ENCODE measurements at places on chromosomes 3 and 15. TPM values are rescaled to one million over a fixed set of nuclear protein-coding genes. Genes with fewer than 3 reads are reported as not detected.
A peak's percentile ranks its signal among the peaks of the same experiment; 100 is the strongest.

OR4M2 gene
- total RNA-seq = not detected

SEMA5B gene
- total RNA-seq = 1.1 TPM

ONECUT1 gene
- not detected for total RNA-seq

PLSCR4 gene
- 3.6 TPM for total RNA-seq

GRCh38 chr15:63043335-63044076 is 959 bp downstream of the TPM1 start:
- peak; percentile 41 for DNase-seq

DNA sequence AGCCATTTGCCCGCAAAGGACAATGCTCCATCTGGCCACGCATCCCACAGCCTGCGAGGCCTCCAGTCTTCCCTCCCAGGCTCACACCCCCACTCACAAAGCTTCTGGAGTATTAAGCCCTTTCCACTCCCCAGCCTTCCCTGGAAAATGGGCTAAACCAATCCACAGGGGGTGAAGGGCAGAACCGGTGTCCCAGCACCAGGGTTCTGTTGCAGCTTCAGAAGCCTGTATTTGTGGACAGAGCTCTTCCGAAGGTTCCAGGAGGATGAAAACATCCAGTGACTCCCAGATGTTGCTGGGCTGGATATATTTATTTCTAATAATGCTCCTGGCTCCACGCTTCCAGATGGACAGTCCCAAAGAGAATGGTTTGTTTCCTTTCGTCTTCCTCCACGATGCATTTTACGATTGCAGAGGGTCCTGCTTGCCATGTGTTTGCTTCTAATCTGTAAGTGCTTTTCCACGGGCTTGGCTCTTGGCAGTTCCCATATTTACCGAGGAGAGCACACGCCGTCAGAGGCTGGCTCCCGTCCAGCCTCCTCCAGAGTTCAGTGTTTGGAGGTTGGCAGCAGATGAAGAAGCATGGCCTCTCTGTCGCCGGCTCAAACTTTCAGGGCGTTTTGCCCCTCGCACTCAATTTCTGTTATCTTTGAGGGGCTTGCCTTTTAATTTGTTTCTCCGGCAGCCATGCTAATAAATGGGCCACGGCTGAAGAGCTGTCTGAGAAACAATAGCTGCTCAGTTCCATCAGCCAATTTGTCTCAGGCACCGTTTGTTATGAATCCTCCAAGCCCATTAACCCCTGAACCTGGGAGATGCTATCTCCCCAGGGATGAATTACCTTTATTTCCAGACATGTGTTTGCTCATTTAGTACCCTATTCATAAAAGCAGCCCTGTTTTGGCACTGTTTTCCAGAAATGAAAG is 367.9 kb upstream of the PROK2 start:
- peak; percentile 58 for DNase-seq

DNA sequence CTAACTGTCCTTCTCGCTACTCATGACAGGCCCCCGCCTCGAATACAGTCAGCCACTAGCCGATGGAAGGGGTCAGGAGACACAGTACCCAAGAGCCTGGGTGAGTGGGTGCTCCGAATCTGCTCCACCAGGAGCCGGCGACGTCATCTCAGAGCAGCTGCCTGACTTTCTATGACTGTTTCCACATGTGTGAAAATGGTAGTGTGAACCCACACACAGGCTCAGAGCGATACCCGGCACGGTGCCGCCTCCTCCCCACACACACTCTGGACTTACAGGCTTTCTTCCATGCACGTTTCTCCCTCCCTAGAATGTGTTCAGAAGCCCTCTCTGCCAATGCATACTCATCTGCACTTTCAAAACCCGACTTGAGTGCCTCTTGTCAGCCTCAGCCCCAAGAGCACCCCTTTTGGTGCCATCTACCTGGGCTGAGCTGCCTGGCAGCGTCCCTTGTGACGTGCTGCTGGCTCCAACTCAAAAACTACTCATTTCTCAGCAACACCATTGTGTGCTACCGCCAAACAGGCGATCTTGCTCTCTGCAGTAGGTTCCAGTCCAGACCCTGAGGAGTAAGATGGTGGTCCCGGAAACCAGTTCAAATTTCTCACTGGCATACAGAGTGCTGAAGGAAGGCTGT is 29.7 kb downstream of the VGLL4 start:
- DNase-seq = peak; percentile 43

- DNase-seq = no peak
Measured at GRCh38 chr15:100150906-100151305, 190.9 kb downstream of the ADAMTS17 start.

GRCh38 chr15:75198560-75199356 is 2.9 kb upstream of the C15orf39 start:
- DNase-seq = no peak

DNA sequence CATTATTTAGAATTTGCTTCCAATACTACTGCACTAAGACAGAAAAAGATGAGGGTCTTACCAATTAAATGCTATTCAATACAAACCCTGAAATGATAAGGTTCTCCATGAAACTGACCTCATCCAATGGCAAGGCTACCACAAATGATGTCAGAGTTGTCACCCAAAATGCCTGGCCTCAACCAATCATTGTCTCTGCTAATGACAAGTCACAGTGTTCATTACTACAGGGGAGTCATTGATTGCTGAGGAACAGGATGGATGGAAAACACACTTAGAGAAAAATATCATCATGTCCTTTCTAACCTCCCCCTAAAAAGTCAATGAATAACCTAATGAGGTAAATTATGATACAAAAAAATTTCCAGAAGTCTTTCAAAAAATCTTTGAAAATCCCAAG is 91.0 kb downstream of the FOXP1 start:
- no peak for DNase-seq

GRCh38 chr3:8279886-8280550 is 221.6 kb upstream of the LMCD1 start:
- no peak for DNase-seq

GRCh38 chr3:177245250-177245649 is 48.0 kb upstream of the TBL1XR1 start:
- DNase-seq = no peak

- no peak for DNase-seq
Measured at GRCh38 chr3:56398659-56399058, 69.6 kb downstream of the ERC2 start.

- no peak for DNase-seq
Measured at GRCh38 chr3:8734908-8735307, 1.3 kb downstream of the CAV3 start.

DNA sequence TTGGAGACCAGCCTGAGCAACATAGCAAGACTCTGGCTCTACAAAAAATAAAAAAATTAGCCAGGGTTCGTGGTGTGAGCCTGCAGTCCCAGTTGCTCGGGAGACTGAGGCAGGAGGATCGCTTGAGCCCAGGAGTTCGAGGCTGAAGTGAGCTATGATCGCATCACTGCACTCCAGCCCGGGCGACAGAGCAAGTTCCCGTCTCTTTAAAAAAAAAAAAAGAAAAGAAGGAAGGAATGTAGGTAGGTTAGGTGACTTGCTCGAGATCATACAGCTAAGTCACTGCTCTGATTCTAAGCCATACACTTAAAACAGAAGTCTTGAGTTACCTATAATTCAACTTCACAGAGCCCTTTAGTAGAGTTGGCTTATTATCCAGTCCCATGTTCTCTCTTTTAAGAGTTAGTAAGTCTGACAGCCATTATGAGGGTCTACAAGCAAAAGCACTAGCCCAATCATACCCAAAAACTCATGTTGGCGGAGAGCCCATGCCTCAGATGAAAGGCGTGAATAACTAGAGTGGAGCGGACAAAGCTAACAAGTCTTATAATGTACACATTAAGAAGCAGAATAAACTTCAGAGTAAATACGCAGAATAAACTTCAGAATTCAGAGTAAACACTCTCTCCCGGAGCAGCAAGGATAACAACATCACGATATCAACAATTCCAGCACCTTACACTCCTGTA is 768 bp downstream of the AAGAB start:
- DNase-seq = no peak

- peak; percentile 51 for DNase-seq
Measured at GRCh38 chr3:71708476-71709105, 16.6 kb downstream of the EIF4E3 start.

- no peak for DNase-seq
Measured at GRCh38 chr3:155919728-155920127, 49.3 kb downstream of the GMPS start.

Measured in psoas muscle (tissue), 8 donors.